ENCODE measurements at places on chromosomes 4 and X.

- no peak for DNase-seq
Observed at GRCh38 chr4:91170768-91171167, 1043.6 kb downstream of the CCSER1 start.

DNA sequence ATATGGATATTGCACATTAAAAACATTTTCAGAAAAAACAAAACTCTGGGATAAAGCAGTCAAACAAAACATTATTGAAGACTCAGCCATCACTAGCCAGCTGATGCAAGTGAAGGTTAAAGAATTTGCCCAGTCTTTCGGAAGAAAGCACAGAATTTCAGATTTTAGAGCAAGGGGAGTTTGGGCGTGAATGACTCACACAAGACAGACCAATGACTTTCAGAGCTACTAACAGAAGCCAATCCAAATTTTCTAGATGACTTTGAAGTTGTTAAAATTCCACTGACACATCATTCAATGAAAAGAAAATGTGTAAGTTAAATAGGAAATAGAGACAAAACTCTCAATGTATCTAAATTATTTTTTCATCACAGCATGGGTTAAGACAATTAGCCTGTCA is 4.0 kb downstream of the MRFAP1L1 start:
- no peak for DNase-seq

DNA sequence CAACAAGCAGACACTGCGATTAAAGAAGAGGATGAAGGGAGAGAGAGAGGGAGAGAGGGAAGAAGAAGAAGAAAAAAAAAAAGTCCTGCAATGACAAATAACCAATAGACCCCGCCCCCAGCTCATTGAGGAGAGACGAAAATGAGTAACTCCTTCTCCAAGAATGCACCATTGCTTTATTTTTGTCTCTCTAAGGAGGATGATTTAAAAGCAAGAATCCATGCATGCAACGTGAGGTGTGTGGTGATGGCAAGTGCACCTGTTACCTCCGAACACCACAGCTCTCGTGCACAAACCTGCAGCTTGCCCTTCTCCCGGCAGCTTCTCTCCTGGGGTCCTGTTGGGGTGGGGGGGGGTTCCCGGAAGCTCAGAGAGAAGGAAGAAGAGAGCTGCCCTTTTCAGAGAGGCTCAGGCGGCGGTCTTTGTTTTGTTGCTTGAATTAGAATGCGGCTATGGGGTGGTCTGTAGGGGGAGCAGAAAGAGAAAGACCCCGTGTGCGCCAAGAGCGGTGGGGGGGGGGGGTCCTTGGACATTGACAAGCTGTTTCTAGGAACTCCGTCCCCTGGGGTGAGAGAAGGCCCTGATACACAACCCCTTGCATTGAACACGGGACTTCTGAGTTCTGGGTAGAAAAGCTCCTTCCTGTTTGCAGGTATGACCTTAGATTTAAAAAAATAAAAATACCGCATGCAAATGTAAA is 100.7 kb downstream of the CRLF2 start:
- DNase-seq = no peak

DNA sequence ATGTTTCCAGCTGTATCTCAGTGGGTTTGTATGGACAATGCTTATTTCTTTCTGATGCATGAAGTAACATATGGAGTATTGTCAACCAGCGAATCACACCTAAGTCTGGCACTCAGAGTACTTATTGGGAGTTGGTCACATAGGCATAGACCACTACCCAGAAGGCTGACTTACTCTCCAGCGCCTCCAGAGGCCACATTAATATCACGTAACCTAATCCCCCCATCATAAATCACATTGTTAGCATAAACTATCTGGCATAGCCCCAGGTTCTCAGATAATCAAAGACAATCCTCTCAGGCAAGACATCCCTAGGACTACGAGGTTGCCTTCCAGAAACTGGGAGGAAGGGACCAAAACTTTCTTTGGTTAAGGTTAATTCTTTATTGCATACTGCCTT is 560.5 kb upstream of the PABPC4L start:
- DNase-seq = no peak

GRCh38 chrX:50000937-50001542 is 78.6 kb downstream of the CLCN5 start:
- DNase-seq = no peak

DNA sequence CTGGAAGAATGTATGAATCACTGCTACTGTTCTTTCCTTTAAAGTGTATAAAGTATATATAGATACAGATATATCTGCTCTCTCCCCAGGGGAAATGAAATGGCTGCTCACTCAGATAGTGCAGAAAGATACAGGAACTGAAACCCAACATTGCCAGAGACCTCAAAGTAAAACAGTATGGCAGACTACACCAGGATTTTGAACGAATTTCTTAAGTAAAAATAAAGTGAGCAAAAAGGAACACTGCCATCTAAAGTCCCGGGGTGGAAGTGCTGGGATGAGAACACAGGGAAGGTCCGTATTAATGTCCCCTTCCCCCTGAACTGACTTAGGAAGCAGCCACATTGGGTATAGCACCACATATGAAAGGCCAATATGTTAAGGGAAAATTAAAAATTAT is 93.4 kb downstream of the TMA16 start:
- no peak for DNase-seq

GRCh38 chr4:17169699-17170098 is 271.3 kb upstream of the LDB2 start:
- DNase-seq = no peak

- DNase-seq = peak; percentile 4
Observed at GRCh38 chr4:115851918-115852766, 738.7 kb upstream of the NDST4 start.

DNA sequence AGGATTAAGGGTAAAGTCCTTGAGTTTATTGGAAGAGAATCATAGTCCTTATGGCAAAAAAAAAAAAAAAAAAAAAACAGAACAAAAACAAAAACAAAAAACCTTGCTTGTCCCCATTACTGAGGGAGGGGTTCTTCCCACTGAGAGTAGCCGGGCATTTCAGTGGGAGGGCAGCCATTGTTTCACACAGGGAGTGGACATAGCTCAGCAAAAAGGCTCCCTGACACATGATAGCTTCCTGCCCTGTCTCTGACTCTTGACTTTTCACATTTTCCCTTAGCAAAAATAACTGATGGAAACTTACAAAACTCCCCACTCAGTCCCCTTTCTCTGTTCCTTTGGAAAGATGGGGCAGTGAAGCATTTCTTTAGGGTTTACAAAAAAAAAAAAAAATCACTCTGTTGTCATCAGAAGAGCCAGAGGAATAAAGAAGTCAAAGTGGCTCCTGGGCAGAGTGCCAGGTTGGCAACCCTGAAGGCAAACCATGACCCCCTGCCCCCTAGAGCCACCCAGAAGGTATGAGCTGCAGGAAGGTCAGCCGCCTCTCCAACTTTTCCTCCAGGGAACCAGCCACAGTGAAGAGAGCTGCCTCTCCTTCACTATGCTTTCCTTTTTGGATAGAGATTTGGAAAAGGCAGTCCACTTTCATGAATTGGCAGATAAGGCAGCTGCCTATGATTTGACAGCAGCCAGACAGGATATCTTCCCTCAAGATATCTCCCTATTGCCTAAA is 170.6 kb downstream of the KDR start:
- DNase-seq = no peak

DNA sequence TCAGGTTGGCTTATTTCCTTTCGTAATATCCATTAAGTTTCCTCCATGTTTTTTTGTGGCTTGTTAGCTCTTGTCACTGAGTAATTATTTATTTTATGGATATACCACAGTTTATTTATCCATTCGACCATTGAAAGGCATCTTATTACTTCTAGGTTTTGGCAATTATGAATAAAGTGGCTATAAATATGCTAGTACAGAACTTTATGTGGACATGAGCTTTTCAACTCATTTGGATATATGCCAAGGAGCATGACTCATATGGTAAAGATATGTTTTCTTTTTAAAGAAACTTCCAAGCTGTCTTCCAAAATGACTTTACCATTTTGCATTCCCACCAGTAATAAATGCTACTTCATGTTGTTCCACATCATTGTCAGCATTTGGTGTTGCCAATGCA is 803.6 kb downstream of the GLUD2 start:
- DNase-seq = no peak

DNA sequence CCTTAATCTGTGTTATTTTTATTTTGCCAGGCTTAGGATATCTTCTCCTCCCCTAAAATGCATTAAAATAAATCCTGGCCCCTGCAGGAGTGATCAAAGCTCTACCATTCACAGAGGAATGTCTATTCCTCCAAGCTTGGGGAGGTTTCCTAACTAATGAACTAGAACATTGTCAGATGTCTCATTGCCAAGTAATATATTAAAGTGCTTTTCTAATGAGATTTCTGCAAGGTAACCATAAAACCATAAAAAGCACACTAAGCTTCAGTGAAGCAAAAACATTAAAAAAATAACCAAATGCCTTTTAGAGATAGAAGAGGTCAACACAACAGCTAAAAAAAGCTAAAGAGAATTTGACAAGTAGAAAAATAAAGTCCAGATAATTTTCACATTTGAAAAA is 34.8 kb downstream of the IGFBP7 start:
- no peak for DNase-seq

DNA sequence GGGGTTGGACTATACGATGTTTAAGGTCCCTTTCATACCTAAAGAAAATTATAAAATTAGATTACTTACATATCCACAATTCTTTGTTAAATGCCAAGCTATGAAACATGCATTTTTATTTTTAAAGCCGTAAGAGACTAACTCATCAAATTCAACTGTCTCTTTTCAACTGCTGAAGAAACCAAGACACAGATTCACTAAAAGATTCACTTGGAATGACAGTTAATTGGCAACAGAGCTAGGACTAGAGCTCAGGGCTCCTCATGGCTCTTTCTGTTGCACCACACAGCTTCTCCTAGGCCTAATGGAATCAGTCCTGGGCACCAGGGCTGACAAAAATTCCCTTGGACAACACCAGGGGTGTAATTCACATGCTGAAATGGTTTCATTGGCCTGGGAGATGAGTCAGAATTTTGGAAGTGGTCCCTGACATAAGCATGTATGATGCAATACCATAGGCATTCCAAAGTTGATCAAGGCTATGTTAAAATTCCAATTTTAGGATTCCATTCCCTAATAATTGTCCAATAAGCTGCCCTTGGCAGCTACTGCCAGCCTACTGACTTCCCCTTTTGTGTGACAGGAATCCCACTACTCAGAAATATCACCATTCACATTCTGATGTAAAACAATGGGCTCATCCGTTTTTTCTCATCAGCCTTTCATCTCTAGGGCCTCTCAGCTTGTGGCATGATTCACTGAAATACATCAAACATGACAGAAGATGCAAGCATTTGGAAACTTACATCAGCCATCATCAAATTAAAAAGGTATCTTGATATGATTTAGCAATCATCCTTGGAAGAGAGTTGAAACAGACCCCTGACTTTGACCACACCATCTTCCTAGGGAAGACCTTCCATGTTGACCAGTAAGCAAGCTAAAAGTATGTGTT is 54.2 kb downstream of the PLAC1 start:
- DNase-seq = no peak

DNA sequence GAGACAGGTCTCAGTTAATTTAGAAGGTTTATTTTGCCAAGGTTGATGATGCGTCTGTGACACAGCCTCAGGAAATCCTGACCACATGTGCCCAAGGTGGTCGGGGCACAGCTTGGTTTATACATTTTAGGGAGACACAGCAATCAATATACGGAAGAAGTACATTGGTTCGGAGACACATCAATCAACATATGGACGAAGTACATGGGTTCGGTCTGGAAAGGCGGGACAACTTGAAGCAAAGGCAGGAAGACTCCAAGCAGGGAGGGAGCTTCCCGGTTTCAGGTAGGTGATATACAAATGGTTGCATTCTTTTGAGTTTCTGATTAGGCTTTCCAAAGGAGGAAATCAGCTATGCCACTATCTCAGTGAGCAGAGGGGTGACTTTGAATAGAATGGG is 225.2 kb upstream of the ZFP42 start:
- DNase-seq = no peak

- DNase-seq = no peak
Observed at GRCh38 chrX:38656350-38656915, 95.1 kb downstream of the TSPAN7 start.

- no peak for DNase-seq
Observed at GRCh38 chr4:43277003-43277402, 384.5 kb downstream of the GRXCR1 start.

GRCh38 chr4:53844133-53844532 is 220.3 kb downstream of the CHIC2 start:
- DNase-seq = no peak

DNA sequence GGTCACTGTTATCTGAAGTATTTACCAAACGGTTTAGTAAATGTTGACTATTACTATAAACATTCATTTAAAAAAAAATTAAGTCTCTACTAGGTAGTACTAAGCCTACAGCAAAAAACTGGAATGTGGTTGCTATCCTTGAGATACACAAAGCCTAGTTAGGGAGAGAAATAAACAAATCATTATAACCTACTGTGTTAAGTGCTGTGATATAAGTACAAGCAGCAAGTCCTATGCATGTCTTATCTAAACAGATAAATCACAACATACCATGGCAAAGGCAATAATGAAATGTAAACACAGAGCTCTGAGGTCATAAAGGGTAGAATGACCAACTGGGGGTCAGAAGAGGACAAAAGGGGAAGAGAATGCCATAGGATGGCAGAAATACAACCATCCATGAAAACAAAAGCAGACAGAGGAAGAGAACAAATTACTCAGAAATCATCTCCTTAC is 92.2 kb downstream of the RNF150 start:
- DNase-seq = no peak

- DNase-seq = no peak
Observed at GRCh38 chr4:2243681-2244380, 1.9 kb upstream of the HAUS3 start.

- DNase-seq = no peak
Observed at GRCh38 chrX:44415639-44416386, 72.3 kb upstream of the EFHC2 start.

DNA sequence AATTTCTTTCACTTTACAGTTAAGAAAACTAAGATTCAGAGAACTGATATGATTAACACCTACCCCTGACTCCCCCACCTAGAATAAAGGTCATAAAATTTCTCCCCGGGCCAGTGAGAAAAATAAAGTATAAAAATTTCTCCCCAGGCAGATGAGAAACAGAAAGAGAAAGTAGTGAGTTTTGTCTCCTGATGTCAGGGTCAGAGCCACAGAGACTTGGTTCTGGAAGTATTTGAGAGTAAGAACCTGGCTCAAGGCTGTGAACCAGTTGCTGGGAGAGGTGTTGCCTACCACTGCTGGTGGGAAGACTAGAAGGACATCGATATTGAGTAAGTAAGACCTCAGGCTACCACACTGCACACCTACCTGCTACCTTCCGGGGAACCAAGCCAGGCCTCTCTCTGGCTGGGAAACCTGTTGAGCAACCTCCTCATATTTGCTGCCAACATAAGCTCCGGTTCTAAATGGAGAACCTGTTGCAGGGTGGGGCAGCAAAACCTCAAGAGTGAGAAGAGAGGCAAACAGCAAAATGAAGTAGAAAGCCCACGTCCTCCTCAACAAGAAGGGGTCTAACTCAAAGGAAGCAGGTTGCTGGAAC is 104.2 kb upstream of the PUDP start:
- DNase-seq = no peak

- DNase-seq = no peak
Observed at GRCh38 chrX:120653000-120653399, 23.1 kb upstream of the C1GALT1C1 start.

Measured in activated naive CD4-positive, alpha-beta T cell treated with anti-CD3 and anti-CD28 coated beads, Interleukin-2, amount 50 U/mL, for 72 hours (primary cell).